ENCODE measurements at places on chromosomes 11 and 22.

- no peaks in the 10 kb centered on the region for H3K36me3 ChIP-seq
- peaks cover 3% of the 10 kb centered on the region for H3K27me3 ChIP-seq
- no peak overlapping the region for H3K27ac ChIP-seq
- DNase-seq: no peak
- H3K4me1 ChIP-seq: peaks cover 19% of the 10 kb centered on the region
These were observed 50.5 kb upstream of the CLMP start for GRCh38 chr11:123245567-123245966.

GRCh38 chr11:27313157-27313821, 49.7 kb downstream of the CCDC34 start:
- no peaks in the 10 kb centered on the region for H3K36me3 ChIP-seq
- H3K4me3 ChIP-seq: no peak overlapping the region
- H3K27me3 ChIP-seq: no peaks in the 10 kb centered on the region
- no peak for DNase-seq
- no peak overlapping the region for H3K27ac ChIP-seq
- peaks cover 12% of the 10 kb centered on the region for H3K4me1 ChIP-seq

DNA sequence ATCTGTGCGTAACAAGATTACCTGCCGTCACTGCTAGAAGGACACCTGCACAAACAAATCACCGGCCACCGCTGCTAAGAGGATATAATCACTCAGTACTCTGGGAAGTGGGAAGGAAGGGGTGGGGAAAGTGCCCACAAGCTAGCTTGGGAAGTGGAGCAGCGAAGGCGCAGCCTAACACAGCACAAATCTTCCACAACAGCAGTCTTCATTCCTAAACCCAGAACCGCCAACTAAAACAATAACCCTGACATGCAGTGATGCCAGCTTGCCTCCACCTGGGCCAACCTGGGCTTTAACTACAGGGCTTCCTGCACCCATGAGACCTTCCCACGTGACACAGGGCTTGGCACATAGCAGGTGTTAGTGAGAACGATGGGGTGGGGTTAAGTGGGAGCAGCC, 5.1 kb downstream of the DGCR2 start:
- no peaks in the 10 kb centered on the region for H3K27me3 ChIP-seq
- H3K27ac ChIP-seq: peak overlapping the region; percentile 24
- peaks cover 3% of the 10 kb centered on the region for H3K36me3 ChIP-seq

DNA sequence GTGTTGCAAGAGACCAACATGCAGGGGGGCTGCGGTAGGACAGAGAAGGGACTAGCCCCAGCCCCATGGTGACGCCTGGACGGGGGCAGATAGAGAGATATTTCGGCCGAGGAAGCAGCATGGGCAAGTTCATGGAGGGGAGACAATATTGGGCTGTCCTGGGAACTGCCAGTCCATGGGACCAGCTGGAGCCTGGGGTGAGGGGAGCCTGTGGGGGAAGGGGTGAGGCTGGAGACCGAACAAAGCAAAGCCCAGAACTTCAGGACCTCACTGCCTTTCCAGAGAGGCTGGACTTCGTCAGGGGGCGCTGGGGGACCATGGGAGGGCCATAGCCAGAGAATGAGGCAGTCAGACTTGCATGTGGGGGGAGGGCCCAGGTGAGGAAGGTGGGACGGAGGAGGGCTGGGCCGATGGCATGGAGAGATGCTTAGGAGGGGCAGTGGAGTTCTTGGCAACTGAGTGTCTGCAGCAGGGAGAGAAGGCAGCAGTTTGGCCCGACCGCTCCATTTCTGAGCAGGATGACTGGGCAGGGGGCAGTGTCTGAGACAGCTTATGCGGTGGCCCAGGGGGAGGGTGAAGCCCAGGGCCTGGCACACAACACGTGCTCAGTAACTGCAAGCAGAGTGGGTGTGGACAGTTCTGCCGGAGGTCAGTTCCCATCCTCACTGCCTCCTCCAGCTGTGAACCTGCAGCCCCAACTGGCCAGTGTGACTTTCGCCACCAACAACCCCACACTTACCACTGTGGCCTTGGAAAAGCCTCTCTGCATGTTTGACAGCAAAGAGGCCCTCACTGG, 712 bp downstream of the UPK3A start:
- H3K27me3 ChIP-seq: peaks cover 58% of the 10 kb centered on the region
- H3K27ac ChIP-seq: no peak overlapping the region
- H3K4me3 ChIP-seq: peak overlapping the region; percentile 76
- peaks cover 11% of the 10 kb centered on the region for H3K4me1 ChIP-seq

- H3K27ac ChIP-seq: peak overlapping the region; percentile 74
- no peaks in the 10 kb centered on the region for H3K27me3 ChIP-seq
- peaks cover 23% of the 10 kb centered on the region for H3K36me3 ChIP-seq
These were observed 138.1 kb downstream of the SHANK2 start for GRCh38 chr11:71114124-71114851.

GRCh38 chr11:3894128-3894731, 38.8 kb downstream of the STIM1 start:
- DNase-seq: no peak
- no peaks in the 10 kb centered on the region for H3K27me3 ChIP-seq
- peak overlapping the region; percentile 22 for H3K27ac ChIP-seq
- no peaks in the 10 kb centered on the region for H3K36me3 ChIP-seq

GRCh38 chr22:17866621-17867020, 92.4 kb upstream of the BID start:
- peaks cover 7% of the 10 kb centered on the region for H3K27me3 ChIP-seq
- H3K36me3 ChIP-seq: peaks cover 16% of the 10 kb centered on the region
- no peaks in the 10 kb centered on the region for H3K4me1 ChIP-seq
- no peak for DNase-seq
- H3K27ac ChIP-seq: no peak overlapping the region

DNA sequence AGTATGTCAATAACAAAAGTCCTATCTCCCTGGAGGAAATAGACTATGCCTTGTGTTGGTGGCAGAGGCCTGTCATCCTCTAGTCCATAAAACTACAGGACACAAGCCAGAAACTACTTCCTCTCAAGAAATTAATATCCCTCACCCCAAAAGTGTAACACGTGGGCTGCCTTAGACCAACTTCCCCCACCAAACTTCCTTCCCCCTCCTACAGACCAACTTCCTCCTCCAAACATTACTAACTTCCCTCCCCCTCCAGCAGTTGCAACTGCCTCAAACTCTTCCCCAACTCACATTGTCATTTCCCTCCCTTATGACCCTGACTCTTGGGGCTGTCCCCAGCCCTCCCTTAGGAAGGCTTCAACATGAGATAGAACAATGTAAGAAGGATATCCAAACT, 6.3 kb downstream of the OR52K2 start:
- no peak overlapping the region for H3K27ac ChIP-seq
- no peak overlapping the region for H3K4me3 ChIP-seq
- peaks cover 7% of the 10 kb centered on the region for H3K4me1 ChIP-seq
- no peak for DNase-seq
- H3K36me3 ChIP-seq: peaks cover 19% of the 10 kb centered on the region

DNA sequence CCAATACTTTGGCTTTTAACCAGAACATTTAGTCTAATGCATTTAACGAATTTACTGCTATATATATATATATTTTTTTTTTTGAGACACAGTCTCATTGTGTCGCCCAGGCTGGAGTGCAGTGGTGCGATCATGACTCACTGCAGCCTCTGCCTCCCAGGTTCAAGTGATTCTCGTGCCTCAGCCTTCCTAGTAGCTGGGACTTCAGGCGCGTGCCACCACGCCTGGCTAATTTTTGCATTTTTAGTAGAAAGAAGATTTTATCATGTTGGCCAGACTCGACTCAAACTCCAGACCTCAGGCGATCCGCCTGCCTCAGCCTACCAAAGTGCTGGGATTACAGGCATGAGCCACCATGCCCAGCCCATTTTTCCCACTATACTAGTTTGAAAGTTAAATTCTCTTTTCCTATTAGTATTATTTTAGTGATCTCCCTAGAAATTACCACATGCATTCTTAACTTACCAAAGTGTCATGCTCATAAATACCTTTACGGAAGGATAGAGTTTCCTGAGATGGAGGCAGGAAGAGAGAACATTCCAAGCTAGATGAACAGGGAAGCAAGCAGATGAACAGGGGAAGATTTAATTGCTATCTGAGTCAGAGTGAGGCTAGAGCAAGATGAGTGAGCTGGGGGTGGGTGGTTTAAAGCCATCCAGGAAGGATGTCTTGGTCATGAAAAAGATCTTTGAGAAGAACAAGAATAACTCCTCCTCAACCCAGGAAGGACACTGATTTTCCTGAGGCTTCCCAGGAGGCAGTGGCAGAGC, 4.4 kb upstream of the PGAP2 start:
- no peak overlapping the region for H3K27ac ChIP-seq
- H3K4me1 ChIP-seq: peaks cover 2% of the 10 kb centered on the region
- no peak overlapping the region for H3K4me3 ChIP-seq
- H3K36me3 ChIP-seq: no peaks in the 10 kb centered on the region
- no peaks in the 10 kb centered on the region for H3K27me3 ChIP-seq

DNA sequence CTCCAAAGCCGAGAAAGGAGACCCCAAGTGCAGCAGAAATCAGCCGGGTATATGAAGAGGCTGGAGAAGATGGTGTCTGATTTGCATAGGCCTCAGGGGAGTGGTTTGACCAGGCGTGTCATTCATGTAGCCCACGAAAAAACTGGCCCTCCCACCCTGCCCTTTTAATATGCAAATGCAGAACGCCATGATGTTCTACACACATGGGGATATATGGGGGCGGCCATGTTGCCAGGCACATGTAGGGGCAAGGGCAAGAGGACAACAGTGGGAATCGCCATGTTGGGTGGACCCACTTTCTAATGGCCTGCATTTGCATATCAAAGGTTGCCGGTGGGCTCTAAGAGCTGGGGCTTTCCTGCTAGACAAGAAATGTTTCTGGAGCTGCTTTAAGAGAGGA, 86.4 kb downstream of the ISX start:
- H3K4me3 ChIP-seq: no peak overlapping the region
- H3K27me3 ChIP-seq: peaks cover 23% of the 10 kb centered on the region
- peaks cover 35% of the 10 kb centered on the region for H3K4me1 ChIP-seq
- peaks cover 4% of the 10 kb centered on the region for H3K36me3 ChIP-seq
- DNase-seq: peak; percentile 22
- H3K27ac ChIP-seq: no peak overlapping the region

DNA sequence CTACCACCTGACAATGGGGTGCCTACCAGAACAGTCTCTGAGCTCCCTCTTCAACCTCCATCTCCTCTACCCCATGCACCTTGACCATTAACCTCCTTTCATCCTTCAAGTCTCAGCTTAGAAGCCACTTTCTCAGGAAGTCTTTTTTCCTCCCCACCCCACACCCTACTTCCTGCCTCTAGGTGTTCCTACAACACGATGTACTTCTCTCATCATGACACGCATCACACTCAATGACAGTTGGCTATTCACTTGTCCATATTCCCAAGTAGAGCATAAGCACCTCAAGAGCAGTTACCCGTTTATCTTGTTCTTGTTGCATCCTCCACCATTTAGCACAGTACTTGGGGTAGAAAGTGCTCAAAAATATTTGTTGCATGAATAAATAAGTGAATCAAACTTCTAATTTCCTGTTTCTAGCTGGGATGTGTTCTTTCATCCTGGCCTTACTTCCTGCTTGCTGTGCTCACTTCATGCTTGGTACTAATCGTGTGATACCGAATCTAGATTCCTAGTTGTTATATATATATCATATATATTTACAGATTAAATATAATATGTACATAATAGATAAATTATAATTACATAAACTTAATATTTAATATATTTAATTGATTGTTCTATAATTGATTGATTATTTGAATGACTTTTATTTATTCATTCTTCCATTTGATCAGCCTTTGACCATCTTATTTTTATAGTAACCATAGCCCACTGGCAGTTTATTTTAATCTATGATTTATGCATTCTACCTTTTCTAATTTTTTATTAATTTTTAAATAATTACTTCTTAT, 177.5 kb upstream of the TMEM45B start:
- no peaks in the 10 kb centered on the region for H3K4me1 ChIP-seq
- H3K36me3 ChIP-seq: no peaks in the 10 kb centered on the region
- H3K27me3 ChIP-seq: no peaks in the 10 kb centered on the region
- no peak overlapping the region for H3K27ac ChIP-seq

DNA sequence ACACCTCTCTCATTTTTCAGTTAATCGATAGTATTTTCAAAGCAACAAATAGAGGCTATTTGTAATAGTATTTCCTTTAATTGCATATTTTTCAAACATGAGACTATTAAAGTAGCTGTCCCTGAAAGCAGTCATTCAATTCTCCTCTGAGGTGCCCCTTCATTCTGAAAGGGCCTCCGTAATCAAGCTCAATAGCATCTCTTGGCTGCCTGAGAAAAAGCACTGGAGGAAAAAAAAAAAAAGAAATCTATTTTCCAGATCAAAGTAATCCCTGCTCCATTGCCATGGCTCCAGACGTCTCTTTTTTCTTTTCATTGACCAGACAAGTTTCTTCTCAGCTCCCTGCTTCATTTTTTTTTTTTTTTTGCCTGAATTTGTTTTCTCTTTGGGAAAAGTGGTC, 154.5 kb upstream of the BLID start:
- H3K36me3 ChIP-seq: no peaks in the 10 kb centered on the region
- H3K4me3 ChIP-seq: no peak overlapping the region
- peaks cover 20% of the 10 kb centered on the region for H3K4me1 ChIP-seq
- no peak overlapping the region for H3K27ac ChIP-seq
- H3K27me3 ChIP-seq: no peaks in the 10 kb centered on the region
- no peak for DNase-seq

- H3K27me3 ChIP-seq: no peaks in the 10 kb centered on the region
- H3K36me3 ChIP-seq: peaks cover under 1% of the 10 kb centered on the region
- DNase-seq: no peak
- H3K4me1 ChIP-seq: no peaks in the 10 kb centered on the region
- no peak overlapping the region for H3K4me3 ChIP-seq
- H3K27ac ChIP-seq: no peak overlapping the region
These were observed 65.7 kb downstream of the SGSM1 start for GRCh38 chr22:24871611-24872205.

- no peak overlapping the region for H3K4me3 ChIP-seq
- peaks cover 11% of the 10 kb centered on the region for H3K4me1 ChIP-seq
- H3K27me3 ChIP-seq: no peaks in the 10 kb centered on the region
- no peak for DNase-seq
These were observed 157.6 kb downstream of the FCHSD2 start for GRCh38 chr11:72984453-72985077.

DNA sequence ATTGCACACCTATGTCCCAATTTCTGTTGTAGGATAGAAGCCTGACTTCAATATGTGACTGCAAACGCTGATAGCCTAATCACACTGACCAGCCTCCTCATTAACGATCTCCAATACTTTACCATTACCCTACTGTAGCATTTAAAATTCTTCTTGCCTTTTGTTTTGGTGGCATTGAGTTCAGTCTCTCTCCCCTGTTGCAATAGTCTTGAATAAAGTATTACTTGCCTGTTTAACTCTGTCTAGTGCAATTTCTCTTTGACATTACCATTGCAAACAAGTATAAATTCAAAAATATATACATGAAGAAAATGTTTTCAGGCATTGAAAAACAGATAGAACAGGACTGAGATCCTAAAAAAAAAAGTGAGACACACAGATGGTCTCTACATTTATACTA, 649.1 kb upstream of the B3GAT1 start:
- no peak for DNase-seq
- H3K27me3 ChIP-seq: peaks cover 21% of the 10 kb centered on the region
- H3K4me1 ChIP-seq: no peaks in the 10 kb centered on the region
- H3K36me3 ChIP-seq: peaks cover 19% of the 10 kb centered on the region
- H3K4me3 ChIP-seq: no peak overlapping the region
